H4 (cell line): ENCODE measurements at places on chromosomes 1 and 21. TPM values are rescaled to one million over a fixed set of nuclear protein-coding genes. Genes with fewer than 3 reads are reported as not detected.

FCGR2B gene
- total RNA-seq, result not detected in 2 replicates

CLCA4 gene
- not detected in 2 replicates for total RNA-seq

LAX1 gene
- not detected in 2 replicates for total RNA-seq

NUF2 gene
- total RNA-seq, result 22.0 and 28.9 TPM in 2 replicates
